ENCODE measurements at places on chromosomes 16 and 17. TPM values are rescaled to one million over a fixed set of nuclear protein-coding genes. Genes with fewer than 3 reads are reported as not detected.

DNA sequence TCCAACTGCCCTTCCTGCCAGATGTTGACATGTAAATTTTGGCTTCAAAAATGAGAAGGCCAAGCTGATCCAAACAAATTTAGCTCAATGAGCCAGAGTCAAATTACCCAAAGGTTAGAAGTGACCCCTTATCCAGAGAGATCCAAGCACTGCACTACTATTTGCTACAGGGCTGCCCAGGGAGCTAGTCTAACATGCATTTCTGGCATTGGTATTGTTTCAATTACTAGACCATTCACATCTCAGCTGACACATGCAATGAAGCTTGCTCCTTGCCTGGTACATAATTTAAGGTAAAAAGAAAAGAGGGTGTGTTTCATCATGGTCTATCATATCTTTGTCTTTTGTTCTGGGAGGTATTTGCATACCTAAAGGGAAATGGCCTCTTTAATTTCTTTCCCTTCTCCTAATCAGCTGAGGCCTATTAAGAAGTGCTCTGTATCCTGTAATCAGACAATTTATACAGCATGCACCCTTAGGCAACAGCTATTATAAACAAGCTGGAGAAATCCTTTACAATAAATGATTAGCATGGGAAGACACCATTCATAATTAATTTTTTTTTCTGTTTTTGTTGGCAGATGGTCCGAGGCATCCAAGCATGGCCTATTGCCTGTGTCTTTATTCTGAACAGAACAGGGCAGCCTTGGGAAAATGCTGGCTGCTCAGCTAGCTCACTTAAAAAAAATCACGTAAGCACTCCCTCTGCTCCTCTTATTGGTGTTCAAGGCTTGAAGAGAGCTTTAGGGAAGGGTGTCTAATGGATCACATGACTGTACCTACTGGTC is 161.5 kb upstream of the SALL1 start:
- H3K27ac ChIP-seq: no peak overlapping the region
- no peaks in the 10 kb centered on the region for H3K27me3 ChIP-seq
- no peak for DNase-seq
- peaks cover 1% of the 10 kb centered on the region for H3K4me1 ChIP-seq
- H3K4me3 ChIP-seq: no peak overlapping the region

GRCh38 chr17:1729966-1730325 is 5.4 kb downstream of the WDR81 start:
- DNase-seq: no peak
- H3K27ac ChIP-seq: peak overlapping the region; percentile 100
- no peaks in the 10 kb centered on the region for H3K27me3 ChIP-seq
- no peak overlapping the region for H3K4me3 ChIP-seq
- peaks cover 21% of the 10 kb centered on the region for H3K4me1 ChIP-seq
- no peaks in the 10 kb centered on the region for H3K36me3 ChIP-seq

DNA sequence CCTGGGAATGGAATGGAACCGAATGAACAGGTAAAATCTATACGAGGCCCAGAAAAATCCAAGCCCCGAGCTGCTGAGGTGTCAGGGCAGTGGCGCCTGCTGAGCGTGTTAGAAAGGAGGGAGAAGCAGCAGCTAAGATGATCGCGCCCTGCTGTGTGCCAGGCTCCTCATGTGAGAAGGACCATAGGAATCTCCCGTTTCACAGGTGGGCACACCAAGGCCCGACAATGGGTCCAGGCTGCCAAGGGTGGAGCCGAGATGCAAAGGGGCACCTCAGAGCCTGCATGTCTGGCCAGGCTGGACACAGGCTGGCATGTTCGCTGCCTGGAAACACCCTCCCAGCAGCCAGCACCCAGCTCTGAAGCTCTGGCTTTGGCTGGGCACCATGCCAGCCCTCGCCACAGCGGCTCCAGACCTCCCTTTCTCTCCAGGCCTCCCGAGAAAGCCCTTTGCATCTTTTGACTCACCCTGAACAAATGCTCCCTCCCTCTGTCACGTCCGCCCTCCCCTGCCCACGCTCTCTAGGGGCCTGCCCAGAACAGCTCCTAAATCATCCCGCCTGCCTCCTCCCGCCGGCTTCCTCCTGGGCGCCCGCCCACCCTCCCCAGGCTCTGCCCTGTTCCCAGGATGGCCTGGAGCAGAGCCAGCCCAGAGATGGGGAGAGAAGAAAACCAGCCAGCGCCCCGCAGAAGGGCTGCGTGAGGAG is 217.8 kb upstream of the GSE1 start:
- peaks cover 17% of the 10 kb centered on the region for H3K4me1 ChIP-seq
- no peak overlapping the region for H3K4me3 ChIP-seq
- H3K27me3 ChIP-seq: no peaks in the 10 kb centered on the region

The CORO6 gene
- 3.5 TPM for total RNA-seq

The ZMYND15 gene
- total RNA-seq: 0.94 TPM

DNA sequence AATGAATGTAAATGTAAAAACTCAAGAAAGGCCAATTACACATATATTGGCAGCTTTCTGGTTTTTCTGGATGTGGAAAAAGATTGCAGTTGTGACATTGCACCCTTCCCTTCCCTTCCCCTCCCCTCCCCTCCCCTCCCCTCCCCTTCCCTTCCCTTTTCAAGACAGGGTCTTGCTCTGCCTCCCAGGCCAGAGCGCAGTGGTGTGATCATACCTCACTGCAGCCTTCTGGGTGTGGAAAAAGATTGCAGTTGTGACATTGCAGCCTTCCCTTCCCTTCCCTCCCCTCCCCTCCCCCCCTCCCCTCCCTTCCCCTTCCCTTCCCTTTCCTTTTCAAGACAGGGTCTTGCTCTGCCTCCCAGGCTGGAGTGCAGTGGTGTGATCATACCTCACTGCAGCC is 41.7 kb downstream of the PIK3R5 start:
- DNase-seq: no peak
- no peaks in the 10 kb centered on the region for H3K36me3 ChIP-seq
- H3K27ac ChIP-seq: no peak overlapping the region
- no peaks in the 10 kb centered on the region for H3K4me1 ChIP-seq
- H3K4me3 ChIP-seq: no peak overlapping the region

- H3K4me1 ChIP-seq: no peaks in the 10 kb centered on the region
- DNase-seq: no peak
- no peak overlapping the region for H3K27ac ChIP-seq
- no peaks in the 10 kb centered on the region for H3K36me3 ChIP-seq
- H3K4me3 ChIP-seq: no peak overlapping the region
Observed at GRCh38 chr17:80529104-80529903, 15.3 kb upstream of the RPTOR start.

The FOXC2 gene
- total RNA-seq: 0.33 TPM

The C1QL1 gene
- 6.0 TPM for total RNA-seq

The TMED6 gene
- not detected for total RNA-seq

DNA sequence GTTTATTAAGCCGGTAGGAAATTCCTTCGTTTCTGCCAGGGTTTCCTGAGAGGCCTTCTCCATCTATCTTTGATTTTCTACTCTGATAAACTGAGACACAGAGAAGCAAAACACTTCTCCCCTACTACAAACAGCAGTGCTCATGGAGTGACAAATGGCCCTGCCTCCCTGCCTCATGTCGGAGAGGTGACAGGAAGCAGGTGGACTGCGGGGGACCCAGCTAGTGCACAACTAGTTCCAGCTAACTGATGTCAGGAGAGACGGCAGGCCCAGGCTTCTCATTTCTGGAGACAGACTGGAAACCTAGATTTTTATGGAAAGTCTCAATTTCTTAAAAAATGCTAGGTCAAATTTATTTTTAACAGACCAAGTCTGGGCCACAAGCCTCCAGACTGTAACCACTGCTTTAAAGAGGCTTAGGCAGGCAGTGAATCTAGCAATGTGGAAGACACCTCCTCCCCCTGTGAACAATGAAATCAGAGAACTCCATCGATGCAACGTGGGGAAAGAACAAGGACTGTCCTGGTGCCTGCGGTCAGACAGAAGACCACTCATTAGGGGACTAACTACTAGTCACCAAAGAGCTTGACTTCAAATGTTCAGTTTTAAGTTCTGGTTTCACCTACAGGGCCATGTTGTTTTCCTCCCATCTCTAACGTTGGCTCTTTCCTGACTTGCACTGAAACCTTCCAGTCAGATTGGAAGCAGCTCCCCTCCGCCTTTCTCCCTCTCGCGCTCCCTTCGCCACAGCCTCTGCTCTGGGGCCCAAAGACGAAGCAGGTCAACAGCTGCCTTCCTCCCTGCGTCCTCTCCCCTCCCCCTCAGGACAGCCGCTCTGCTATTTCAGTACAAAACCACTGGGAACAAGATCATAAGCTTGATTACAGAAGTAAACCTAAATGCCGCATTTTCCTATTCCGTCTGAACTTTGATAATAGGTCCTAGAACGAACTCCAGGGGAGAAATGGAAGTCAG is 17.6 kb downstream of the GTF3C1 start:
- no peaks in the 10 kb centered on the region for H3K36me3 ChIP-seq
- no peaks in the 10 kb centered on the region for H3K4me1 ChIP-seq
- no peak for DNase-seq

The IGSF6 gene
- total RNA-seq: 0.91 TPM

The SYNGR3 gene
- total RNA-seq: 4.0 TPM

GRCh38 chr17:34252444-34253138 is 2.5 kb upstream of the CCL2 start:
- DNase-seq: peak; percentile 89
- H3K27ac ChIP-seq: no peak overlapping the region
- no peaks in the 10 kb centered on the region for H3K36me3 ChIP-seq
- H3K4me1 ChIP-seq: peaks cover 16% of the 10 kb centered on the region
- H3K4me3 ChIP-seq: no peak overlapping the region

- no peaks in the 10 kb centered on the region for H3K36me3 ChIP-seq
- H3K27ac ChIP-seq: no peak overlapping the region
- no peaks in the 10 kb centered on the region for H3K27me3 ChIP-seq
- no peak overlapping the region for H3K4me3 ChIP-seq
- no peaks in the 10 kb centered on the region for H3K4me1 ChIP-seq
Observed at GRCh38 chr16:82625066-82625968, 1.5 kb upstream of the CDH13 start.

The NGFR gene
- 5.6 TPM for total RNA-seq

GRCh38 chr16:72884037-72884436 is 163.9 kb downstream of the ZFHX3 start:
- H3K4me3 ChIP-seq: no peak overlapping the region
- H3K27me3 ChIP-seq: no peaks in the 10 kb centered on the region
- H3K36me3 ChIP-seq: no peaks in the 10 kb centered on the region
- H3K27ac ChIP-seq: no peak overlapping the region
- H3K4me1 ChIP-seq: no peaks in the 10 kb centered on the region
- DNase-seq: no peak

- H3K27me3 ChIP-seq: no peaks in the 10 kb centered on the region
- H3K36me3 ChIP-seq: no peaks in the 10 kb centered on the region
- DNase-seq: no peak
- H3K27ac ChIP-seq: no peak overlapping the region
Observed at GRCh38 chr17:49290690-49291359, 60.2 kb upstream of the PHOSPHO1 start.

The KRT9 gene
- total RNA-seq: not detected

- no peaks in the 10 kb centered on the region for H3K36me3 ChIP-seq
- DNase-seq: peak; percentile 78
- H3K4me1 ChIP-seq: peaks cover 3% of the 10 kb centered on the region
- peak overlapping the region; percentile 18 for H3K27ac ChIP-seq
- no peaks in the 10 kb centered on the region for H3K27me3 ChIP-seq
Observed at GRCh38 chr17:78993241-78993956, 13.7 kb upstream of the LGALS3BP start.

The TIGD7 gene
- 9.3 TPM for total RNA-seq

- no peaks in the 10 kb centered on the region for H3K36me3 ChIP-seq
- no peak overlapping the region for H3K27ac ChIP-seq
- H3K27me3 ChIP-seq: no peaks in the 10 kb centered on the region
- no peak for DNase-seq
- H3K4me1 ChIP-seq: no peaks in the 10 kb centered on the region
Observed at GRCh38 chr16:81808933-81809480, 29.9 kb downstream of the PLCG2 start.

- no peak overlapping the region for H3K4me3 ChIP-seq
- H3K4me1 ChIP-seq: no peaks in the 10 kb centered on the region
- DNase-seq: no peak
Observed at GRCh38 chr17:33014751-33015150, 23.1 kb downstream of the SPACA3 start.

DNA sequence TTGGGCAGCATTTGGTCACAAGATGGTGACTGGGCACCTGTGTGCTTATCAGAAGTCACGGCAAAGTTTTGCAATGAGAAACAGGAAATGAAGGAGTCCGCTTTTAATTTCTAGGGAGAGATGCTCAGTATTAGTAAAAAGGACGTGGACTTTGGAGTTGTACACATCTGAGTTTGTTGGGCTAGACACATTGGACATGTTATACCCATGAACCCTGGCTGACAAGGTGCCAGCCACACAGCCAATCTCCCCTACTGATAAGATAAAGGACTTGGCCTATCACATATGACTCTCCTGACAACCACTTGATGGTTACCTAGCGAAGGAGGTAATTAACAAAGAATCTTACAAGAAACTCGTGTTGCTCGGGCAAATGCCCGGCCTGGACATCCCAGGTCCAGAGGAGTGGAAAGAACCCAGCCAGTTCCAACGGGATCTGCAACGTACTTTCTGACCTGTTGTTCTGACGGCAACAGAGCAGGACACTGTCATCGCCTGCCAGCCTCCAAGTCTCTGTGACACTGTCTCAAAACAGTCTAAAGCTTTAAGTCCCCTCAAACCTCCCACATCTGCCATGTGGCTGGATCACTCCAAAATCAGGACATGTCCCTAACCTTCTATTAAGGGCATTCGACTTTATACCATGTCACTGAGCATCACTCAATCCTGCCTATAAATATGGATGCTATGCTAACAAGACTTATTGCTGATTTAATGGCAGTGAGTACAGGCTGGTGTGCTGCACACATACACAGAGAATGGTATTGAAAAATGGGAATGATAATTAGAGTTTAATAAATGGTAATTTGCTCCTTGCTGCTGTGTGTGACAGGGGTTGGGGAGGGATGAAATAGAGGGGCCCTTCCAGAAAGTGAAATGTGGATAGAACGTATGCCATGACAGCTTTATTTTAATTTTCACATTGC is 47.6 kb upstream of the LYRM9 start:
- no peak overlapping the region for H3K4me3 ChIP-seq
- no peak for DNase-seq
- H3K27ac ChIP-seq: no peak overlapping the region

DNA sequence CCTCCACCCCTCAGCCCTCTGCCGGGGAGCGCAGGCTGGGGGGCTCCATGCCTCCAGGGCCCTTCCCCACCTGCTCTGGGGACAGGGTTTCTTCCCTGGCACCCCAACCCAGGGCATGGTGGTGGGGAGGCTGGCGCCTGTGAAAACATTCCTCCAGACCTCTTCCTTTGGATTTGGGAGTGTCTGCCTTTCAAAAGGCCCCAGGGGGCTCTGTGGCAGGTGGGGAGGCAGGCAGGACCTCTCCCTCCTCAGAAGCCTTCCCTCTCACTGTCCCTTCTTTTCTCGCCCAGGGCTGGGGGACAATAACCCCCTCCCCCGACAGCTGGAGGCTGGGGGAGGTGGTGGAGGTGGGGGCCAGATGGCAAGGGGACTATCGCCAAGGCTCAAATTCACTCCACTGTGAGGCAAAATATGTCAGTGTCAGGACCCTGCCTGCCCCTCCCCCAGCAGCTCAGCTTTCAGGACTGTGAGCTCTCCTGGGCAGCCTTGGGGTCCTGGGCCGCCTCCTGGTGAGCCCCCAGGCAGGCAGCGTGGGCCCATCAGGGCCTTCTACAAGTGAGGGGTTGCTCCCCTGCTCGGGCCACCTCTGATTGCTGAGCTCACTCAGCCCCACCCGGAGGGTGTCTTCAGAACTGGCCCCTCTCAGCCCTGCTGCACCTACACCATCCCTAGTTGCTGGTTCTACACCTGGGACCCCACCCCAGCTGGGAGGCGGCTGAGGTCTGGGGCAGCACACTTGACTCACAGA is 1.8 kb downstream of the CDH15 start:
- H3K36me3 ChIP-seq: no peaks in the 10 kb centered on the region
- peaks cover 6% of the 10 kb centered on the region for H3K27me3 ChIP-seq
- H3K4me3 ChIP-seq: no peak overlapping the region
- no peak overlapping the region for H3K27ac ChIP-seq
- no peak for DNase-seq
